ENCODE measurements at places on chromosomes 7 and 10. TPM values are rescaled to one million over a fixed set of nuclear protein-coding genes. Genes with fewer than 3 reads are reported as not detected.
A peak's percentile ranks its signal among the peaks of the same experiment; 100 is the strongest.

DNA sequence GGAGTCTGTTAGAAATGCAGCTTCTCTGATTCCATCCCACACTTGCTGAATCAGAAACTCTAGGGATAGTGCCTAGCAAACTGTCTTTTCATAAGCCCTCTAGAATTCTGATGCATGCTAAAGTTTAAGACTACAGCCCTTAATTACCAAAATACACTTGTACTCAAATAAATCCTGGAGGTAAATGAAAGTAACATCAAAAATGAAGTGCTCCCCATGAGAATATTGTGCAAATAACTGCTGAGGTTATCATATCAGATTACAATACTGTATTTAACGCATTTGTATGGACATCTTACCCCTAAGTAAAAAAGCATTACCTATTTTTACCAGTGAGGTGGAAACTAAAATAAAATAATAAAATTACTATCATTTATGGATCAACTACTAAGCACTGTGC, 104.7 kb downstream of the CHCHD3 start:
- no peaks in the 10 kb centered on the region for H3K4me1 ChIP-seq
- H3K4me3 ChIP-seq, result no peak overlapping the region
- DNase-seq, result no peak
- H3K27me3 ChIP-seq, result no peaks in the 10 kb centered on the region
- no peaks in the 10 kb centered on the region for H3K36me3 ChIP-seq

Gene SRGN
- total RNA-seq, result 662 TPM

DNA sequence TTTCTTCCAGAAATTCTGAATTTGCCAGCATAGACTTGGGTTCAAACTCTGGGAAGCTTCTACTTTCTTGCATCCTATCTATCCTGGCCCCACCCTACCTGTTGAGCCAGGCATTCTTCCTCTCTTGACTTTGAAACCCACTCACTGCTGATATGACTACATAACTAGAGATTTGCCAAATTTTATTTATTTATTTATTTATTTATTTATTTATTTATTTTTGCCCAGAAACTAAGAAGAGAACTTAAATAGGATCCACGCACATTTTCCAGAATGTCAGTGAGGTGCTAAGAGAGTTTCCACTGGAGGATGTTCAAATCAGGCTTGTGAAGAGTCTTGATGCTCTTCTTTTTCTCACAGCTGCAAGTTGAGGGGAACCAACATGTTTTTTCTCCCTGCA, 487.8 kb upstream of the PODXL start:
- no peaks in the 10 kb centered on the region for H3K27me3 ChIP-seq
- no peaks in the 10 kb centered on the region for H3K4me1 ChIP-seq
- H3K4me3 ChIP-seq, result no peak overlapping the region
- H3K36me3 ChIP-seq, result no peaks in the 10 kb centered on the region

- H3K27ac ChIP-seq, result no peak overlapping the region
- H3K27me3 ChIP-seq, result no peaks in the 10 kb centered on the region
- no peak for DNase-seq
- no peak overlapping the region for H3K4me3 ChIP-seq
- no peaks in the 10 kb centered on the region for H3K36me3 ChIP-seq
Observed at GRCh38 chr10:102535481-102536147, 31.8 kb downstream of the SUFU start.

DNA sequence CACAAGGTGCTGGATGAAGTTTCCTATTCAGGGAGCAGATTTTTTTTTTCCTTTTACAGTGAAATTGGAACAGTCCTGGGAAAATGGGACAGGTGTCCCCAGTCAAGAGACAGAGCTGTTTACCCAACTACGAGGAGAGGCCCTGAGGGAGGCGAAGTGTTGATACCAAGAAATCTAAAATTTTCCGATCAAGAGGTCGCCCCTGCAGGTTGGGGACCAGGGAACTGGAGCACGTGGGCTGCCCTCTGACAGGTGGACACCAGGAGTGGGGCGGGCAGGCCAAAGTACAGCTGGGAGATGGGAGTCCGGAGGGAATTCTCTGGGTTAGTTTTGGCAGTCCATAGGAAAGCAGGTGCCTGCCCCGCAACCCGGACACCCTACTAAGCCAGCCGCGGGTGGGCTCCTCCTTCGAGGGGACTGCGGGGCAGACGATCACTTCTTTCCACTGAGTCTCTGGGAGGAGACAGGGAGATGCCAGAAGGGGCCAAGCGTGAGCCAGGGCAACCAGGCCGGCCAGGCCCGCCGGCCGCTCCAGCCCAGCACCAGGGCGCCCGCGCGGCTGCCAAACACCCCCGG, 965 bp upstream of the CAMK1D start:
- no peaks in the 10 kb centered on the region for H3K36me3 ChIP-seq
- peak overlapping the region; percentile 49 for H3K4me3 ChIP-seq
- peak overlapping the region; percentile 74 for H3K27ac ChIP-seq

DNA sequence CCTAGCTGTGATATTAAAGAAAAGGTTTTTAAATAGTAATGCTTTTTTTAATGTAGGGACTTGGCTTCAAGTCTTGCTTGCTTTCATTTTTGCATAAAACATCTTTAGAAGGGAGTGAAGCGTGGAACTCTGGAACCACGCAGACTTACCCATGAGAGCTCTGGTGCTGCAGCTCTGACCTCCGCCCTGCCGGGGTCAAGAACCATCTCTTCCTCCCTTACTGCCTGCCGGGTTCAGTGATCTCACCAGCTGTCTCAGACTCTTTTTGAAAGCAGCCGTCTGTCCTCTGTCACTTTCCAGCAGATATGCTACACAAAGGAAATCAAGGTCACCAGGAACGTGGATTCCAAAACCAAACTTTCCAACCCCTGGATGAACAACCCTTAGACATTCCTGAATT, 353.8 kb downstream of the GPR37 start:
- no peaks in the 10 kb centered on the region for H3K27me3 ChIP-seq
- no peak overlapping the region for H3K4me3 ChIP-seq
- no peak overlapping the region for H3K27ac ChIP-seq
- H3K4me1 ChIP-seq, result no peaks in the 10 kb centered on the region

DNA sequence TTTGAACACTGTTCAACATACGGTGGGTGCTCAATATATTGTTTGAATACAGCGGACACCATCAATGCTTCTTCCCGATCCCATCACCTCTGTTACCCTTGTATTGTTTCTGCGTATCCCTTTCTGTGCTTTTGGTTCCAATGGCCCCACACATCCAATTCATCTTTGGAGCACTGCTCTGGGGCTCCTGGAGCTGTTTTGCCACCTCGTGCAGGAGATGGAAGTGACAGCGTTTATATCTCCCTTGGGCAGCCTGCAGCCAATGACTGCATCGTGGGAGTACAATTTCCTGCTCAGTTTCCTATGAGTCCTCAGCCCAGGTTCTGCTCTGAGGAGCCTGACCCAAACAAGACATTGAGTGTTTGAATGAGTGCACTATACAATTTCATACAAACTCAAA, 50.2 kb upstream of the PIK3CG start:
- H3K4me1 ChIP-seq, result peaks cover 8% of the 10 kb centered on the region
- no peaks in the 10 kb centered on the region for H3K36me3 ChIP-seq
- H3K4me3 ChIP-seq, result no peak overlapping the region

- no peak for DNase-seq
- no peaks in the 10 kb centered on the region for H3K36me3 ChIP-seq
- no peak overlapping the region for H3K27ac ChIP-seq
- no peaks in the 10 kb centered on the region for H3K4me1 ChIP-seq
- no peaks in the 10 kb centered on the region for H3K27me3 ChIP-seq
Observed at GRCh38 chr10:60293581-60294175, 96.0 kb downstream of the ANK3 start.

- H3K4me3 ChIP-seq, result no peak overlapping the region
- no peaks in the 10 kb centered on the region for H3K4me1 ChIP-seq
- H3K36me3 ChIP-seq, result no peaks in the 10 kb centered on the region
- no peaks in the 10 kb centered on the region for H3K27me3 ChIP-seq
- DNase-seq, result no peak
- no peak overlapping the region for H3K27ac ChIP-seq
Observed at GRCh38 chr7:17456541-17456940, 158.1 kb downstream of the AHR start.

DNA sequence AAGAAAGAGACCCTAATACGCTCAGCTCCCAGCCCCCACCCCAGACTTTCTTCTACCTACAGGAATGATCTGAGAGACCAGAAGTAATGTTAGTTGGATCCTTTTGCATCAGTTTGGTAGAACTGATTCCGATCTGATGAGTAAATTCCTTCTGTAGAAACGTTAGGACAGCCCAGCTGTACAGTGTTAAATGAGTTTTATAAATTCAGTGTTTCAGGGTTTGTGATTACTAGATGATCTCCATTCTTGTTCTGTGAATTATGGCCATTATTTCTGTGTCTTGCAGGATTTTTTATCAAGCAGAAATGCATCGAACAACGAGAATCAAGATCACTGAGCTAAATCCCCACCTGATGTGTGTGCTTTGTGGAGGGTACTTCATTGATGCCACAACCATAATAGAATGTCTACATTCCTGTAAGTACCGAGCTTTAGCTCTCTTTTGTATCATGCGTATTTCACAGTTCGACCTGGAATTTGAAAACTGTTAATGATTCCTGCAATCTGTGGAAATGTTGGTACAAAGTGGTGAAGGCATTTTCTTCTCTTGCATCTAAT, 5.3 kb downstream of the BMI1 start:
- no peak for DNase-seq
- H3K36me3 ChIP-seq, result no peaks in the 10 kb centered on the region
- H3K4me1 ChIP-seq, result peaks cover 27% of the 10 kb centered on the region
- H3K27ac ChIP-seq, result peak overlapping the region; percentile 28

GRCh38 chr10:60908031-60908430, 36.0 kb downstream of the RHOBTB1 start:
- H3K4me1 ChIP-seq, result no peaks in the 10 kb centered on the region
- no peaks in the 10 kb centered on the region for H3K36me3 ChIP-seq
- DNase-seq, result no peak
- H3K4me3 ChIP-seq, result no peak overlapping the region
- no peaks in the 10 kb centered on the region for H3K27me3 ChIP-seq
- no peak overlapping the region for H3K27ac ChIP-seq

Gene PDE6C
- total RNA-seq, result not detected

GRCh38 chr7:67857698-67858097, 861.1 kb downstream of the TYW1 start:
- DNase-seq, result no peak
- no peaks in the 10 kb centered on the region for H3K36me3 ChIP-seq
- no peak overlapping the region for H3K4me3 ChIP-seq

- no peak overlapping the region for H3K4me3 ChIP-seq
- H3K36me3 ChIP-seq, result peaks cover 5% of the 10 kb centered on the region
- no peaks in the 10 kb centered on the region for H3K27me3 ChIP-seq
- no peak overlapping the region for H3K27ac ChIP-seq
- no peak for DNase-seq
Observed at GRCh38 chr10:89003344-89003743, 12.7 kb downstream of the FAS start.

- peaks cover 27% of the 10 kb centered on the region for H3K4me1 ChIP-seq
- H3K36me3 ChIP-seq, result no peaks in the 10 kb centered on the region
- H3K27me3 ChIP-seq, result no peaks in the 10 kb centered on the region
- no peak overlapping the region for H3K27ac ChIP-seq
- H3K4me3 ChIP-seq, result no peak overlapping the region
Observed at GRCh38 chr10:132425029-132425756, 28.2 kb downstream of the PWWP2B start.

DNA sequence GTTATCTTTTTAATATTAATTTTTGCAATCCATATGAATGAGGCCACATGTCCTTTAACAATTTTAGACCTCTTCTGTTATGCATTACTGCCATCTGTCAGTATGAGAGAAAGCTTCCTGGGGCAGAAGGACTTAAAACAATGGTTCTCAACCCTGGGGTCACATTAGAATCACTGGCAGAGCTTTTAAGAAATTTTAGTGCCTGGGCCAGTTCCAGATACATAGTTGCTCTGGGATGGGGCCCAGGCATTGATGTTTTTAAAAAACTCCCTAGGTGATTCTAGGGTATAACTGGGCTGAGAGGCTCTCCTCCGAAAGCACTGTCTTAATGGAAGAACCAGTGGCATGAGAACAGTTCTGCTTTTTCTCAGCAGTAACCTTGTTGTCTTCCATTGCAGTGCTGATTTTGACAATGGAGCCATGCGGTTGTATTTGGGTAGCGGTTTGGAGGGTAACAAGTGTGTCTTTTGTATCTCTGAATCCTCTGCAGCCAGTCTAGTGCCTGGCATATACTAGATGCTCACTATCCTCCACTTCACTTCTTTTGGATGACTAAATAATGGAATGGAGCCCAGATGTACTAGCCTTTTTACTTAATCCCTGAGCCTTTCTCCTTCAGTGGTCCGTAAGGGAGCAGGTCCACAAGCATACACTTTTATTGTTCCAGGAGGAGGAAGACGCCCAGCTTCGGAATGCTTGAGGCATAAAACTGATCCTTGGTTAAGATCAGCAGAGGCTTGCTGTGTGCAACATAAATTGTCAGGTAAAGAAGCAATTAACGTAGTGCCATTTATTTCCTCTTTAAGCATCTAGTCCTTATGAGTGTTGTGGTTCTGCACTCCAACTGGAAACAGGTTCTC, 227.1 kb downstream of the AUTS2 start:
- no peaks in the 10 kb centered on the region for H3K4me1 ChIP-seq
- H3K27me3 ChIP-seq, result no peaks in the 10 kb centered on the region
- H3K36me3 ChIP-seq, result no peaks in the 10 kb centered on the region
- H3K27ac ChIP-seq, result no peak overlapping the region
- no peak for DNase-seq
- H3K4me3 ChIP-seq, result no peak overlapping the region

Gene TFR2
- 14.6 TPM for total RNA-seq

Gene TNS3
- total RNA-seq, result 1.4 TPM

GRCh38 chr7:82049891-82050533, 280.2 kb upstream of the HGF start:
- H3K4me3 ChIP-seq, result no peak overlapping the region
- no peak overlapping the region for H3K27ac ChIP-seq
- H3K36me3 ChIP-seq, result no peaks in the 10 kb centered on the region
- DNase-seq, result no peak
- no peaks in the 10 kb centered on the region for H3K4me1 ChIP-seq
- no peaks in the 10 kb centered on the region for H3K27me3 ChIP-seq

Gene ABCB4
- 0.13 TPM for total RNA-seq

DNA sequence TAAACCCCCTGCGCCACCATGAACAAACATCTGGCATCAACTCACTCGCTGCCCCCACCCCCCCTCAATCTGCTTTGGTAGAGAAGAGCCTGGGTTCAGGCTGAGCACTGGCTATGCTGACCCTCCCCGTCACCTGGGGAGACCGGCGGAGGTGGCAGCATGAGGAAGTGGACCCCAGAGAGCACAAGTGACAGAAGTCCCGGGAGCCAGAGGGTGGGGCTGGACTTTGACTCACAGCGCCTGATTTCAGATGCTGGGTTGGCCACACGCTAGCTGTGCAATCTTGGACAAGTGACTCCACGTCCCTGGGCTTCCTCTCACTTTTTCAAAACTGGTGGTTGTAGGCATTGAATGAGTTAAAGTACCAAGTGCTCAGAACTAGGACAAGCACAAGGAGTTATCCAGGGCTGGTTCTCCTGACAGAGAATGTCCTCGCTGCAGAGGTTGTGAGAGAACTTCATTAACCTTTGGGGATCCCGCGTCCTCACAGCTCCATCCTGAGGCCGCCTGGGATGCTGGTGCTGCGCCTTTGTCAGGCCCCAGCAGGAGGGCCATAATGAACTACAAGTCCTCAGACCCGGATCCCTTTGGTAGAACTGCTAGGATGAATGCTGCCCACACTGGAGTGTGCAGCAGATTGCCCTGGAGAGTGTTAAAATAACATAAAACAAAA, 48.8 kb upstream of the RASGEF1A start:
- no peak overlapping the region for H3K27ac ChIP-seq
- no peak for DNase-seq
- no peaks in the 10 kb centered on the region for H3K4me1 ChIP-seq

- H3K4me3 ChIP-seq, result no peak overlapping the region
- no peak overlapping the region for H3K27ac ChIP-seq
- DNase-seq, result no peak
Observed at GRCh38 chr10:132371641-132372081, 25.3 kb upstream of the PWWP2B start.

All from CD8-positive, alpha-beta memory T cell (primary cell).